ENCODE measurements at places on chromosomes 16 and 17. TPM values are rescaled to one million over a fixed set of nuclear protein-coding genes. Genes with fewer than 3 reads are reported as not detected.

Gene ERBB2
- 8.1 TPM for total RNA-seq

Gene CEP112
- 12.3 TPM for total RNA-seq

Gene OR2C1
- total RNA-seq: not detected

Gene KIF18B
- total RNA-seq: 2.8 TPM

Gene SBK1
- under 0.01 TPM for total RNA-seq

Gene SLC35G6
- total RNA-seq: not detected

Gene KRTAP1-5
- not detected for total RNA-seq

Gene CMTM3
- total RNA-seq: 26.6 TPM

Gene GAST
- total RNA-seq: not detected

Gene RAC3
- total RNA-seq: 13.1 TPM

Gene SLC38A10
- 74.5 TPM for total RNA-seq

Gene MYOCD
- total RNA-seq: 2.2 TPM

Gene XAF1
- total RNA-seq: 21.0 TPM

Gene HBQ1
- 0.97 TPM for total RNA-seq

Gene SLC5A11
- total RNA-seq: not detected

Gene ZNF287
- 3.1 TPM for total RNA-seq

Gene KCNJ12
- 0.06 TPM for total RNA-seq

Gene AIPL1
- not detected for total RNA-seq

Gene CCL3
- not detected for total RNA-seq

Gene EPX
- total RNA-seq: not detected

Gene APOBR
- total RNA-seq: not detected

Gene ZPBP2
- not detected for total RNA-seq

Gene RAB37
- 0.65 TPM for total RNA-seq

Gene PLD6
- total RNA-seq: 1.3 TPM

Gene KCNH4
- total RNA-seq: 0.19 TPM

Gene TMEM114
- total RNA-seq: not detected

Gene TMUB2
- total RNA-seq: 24.3 TPM

Gene BFAR
- 53.9 TPM for total RNA-seq

Gene VAT1L
- 3.9 TPM for total RNA-seq

Gene MIF4GD
- 10.8 TPM for total RNA-seq

Gene KRT38
- not detected for total RNA-seq
